Neural crest cell (in vitro differentiated cells): ENCODE measurements at places on chromosomes 6 and 20. TPM values are rescaled to one million over a fixed set of nuclear protein-coding genes. Genes with fewer than 3 reads are reported as not detected.
A peak's percentile ranks its signal among the peaks of the same experiment; 100 is the strongest.

GRCh38 chr6:148608199-148608951, 138.5 kb upstream of the UST start:
- H3K4me3 ChIP-seq = no peak overlapping the region
- H3K27ac ChIP-seq = no peak overlapping the region
- no peaks in the 10 kb centered on the region for H3K27me3 ChIP-seq
- no peaks in the 10 kb centered on the region for H3K36me3 ChIP-seq
- H3K4me1 ChIP-seq = no peaks in the 10 kb centered on the region

Gene IDH3B
- total RNA-seq = 100 and 102 TPM in 2 replicates

GRCh38 chr20:56324806-56325205, 34.0 kb upstream of the FAM210B start:
- no peak overlapping the region for H3K4me3 ChIP-seq
- no peak overlapping the region for H3K27ac ChIP-seq
- H3K27me3 ChIP-seq = peaks cover 38% of the 10 kb centered on the region
- no peak for DNase-seq

Gene ZNF334
- 21.0 and 21.4 TPM in 2 replicates for total RNA-seq

GRCh38 chr20:41649489-41649888, 31.3 kb upstream of the CHD6 start:
- DNase-seq = no peak
- H3K36me3 ChIP-seq = no peaks in the 10 kb centered on the region
- peaks cover 10% of the 10 kb centered on the region for H3K4me1 ChIP-seq
- H3K27ac ChIP-seq = no peak overlapping the region

DNA sequence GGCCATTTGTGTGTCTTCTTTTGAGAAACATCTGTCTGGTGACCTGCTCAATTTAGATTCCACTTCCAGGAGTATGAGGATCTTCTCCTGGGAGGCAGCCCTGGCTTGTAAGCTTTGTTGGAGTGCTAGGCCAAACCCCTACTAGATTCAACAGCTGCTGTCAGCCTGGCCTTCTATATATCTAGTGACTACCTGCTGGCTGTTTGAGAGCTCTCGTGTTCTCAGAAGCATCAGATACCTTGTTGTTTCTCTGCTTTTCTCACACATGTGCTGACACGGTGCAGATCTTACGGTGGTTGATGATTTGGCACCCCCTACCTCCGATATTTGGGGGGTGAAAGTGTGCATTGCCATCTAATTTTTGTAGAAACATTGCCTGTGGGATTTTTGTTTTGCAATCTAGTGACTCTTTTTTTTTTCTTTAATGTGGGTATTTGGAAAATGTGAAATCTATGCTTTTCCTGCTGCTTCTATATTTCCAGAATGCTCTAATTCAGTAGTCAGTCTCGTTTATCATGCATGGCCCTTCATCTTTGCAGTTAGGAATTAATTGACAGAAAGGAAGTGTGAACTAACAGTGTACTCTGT, 4.7 kb downstream of the CCN2 start:
- H3K4me3 ChIP-seq = peak overlapping the region; percentile 7
- H3K27ac ChIP-seq = no peak overlapping the region
- peaks cover 30% of the 10 kb centered on the region for H3K4me1 ChIP-seq
- H3K27me3 ChIP-seq = no peaks in the 10 kb centered on the region
- H3K36me3 ChIP-seq = peaks cover 2% of the 10 kb centered on the region
- DNase-seq = no peak

DNA sequence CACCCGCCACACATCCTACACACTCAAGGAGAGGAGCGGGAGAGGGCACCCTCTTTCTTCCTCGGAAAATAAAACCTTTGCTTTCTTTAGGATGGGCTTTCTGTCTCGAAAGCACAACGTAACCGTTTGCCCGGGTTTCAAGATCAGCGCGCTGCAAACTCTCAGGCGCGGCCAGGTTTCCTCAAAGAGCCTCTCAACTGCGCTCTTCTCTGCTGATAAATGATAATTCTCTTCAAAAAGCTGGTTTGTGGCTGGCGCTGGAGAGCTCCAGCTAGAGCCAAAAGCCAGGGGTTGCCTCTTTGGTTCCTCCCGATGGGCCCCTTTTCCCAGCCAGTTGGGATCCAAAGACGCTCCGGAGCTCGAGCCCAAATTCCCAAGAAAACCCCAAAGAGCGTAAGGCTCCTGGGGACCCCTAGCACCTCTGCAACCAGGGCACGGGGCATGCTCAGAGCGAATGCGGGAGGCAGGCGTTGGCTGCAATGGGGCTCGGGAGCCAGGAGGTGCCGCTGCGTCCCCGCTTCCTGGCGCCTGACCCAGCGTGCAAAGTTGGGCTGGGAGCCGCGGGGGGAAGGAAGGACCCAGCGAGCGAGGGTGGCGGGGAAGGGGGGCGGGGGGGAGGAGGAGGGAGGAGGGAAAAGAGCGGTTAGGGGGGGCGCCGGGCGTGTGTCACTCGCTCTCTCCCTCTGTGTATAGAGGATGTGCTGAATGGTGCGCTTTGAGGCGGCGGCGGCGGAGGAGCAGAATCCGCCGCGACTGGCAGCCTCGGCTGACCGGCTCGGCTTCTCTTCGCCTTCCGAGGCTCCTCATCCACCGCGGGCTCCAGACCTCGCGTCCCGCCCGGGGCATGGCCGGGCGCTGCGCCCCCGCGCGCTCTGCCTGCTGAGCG, at the start of gene PLCB1:
Gene PLCB1, plus strand, starts transcription at position 669 of the 886 bp plus-strand sequence. CDS start 386 bp downstream, outside the sequence.
- H3K4me3 ChIP-seq = peak within 1 kb of the TSS; percentile 96
- peak within 1 kb of the TSS; percentile 10 for H3K27ac ChIP-seq

DNA sequence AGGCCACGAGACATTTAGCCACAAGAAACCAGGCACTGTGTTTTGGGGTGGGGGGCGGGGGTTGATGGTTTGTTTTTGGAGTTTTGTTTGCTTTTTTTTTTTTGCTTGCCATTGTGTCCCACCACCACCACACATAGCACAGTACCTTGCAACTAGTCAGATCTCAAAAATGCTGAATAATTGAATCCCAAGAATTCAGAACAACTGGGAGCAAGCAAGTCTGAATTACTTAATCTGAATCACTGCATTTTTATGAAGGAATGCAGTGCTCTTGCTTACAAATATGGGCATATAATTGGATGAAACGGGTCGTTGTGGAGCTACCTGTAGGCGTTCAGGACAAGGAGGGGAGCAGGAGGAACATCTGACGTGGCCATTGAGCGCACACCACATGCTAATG, 151.5 kb upstream of the CDYL start:
- H3K27me3 ChIP-seq = no peaks in the 10 kb centered on the region
- H3K27ac ChIP-seq = no peak overlapping the region
- no peak overlapping the region for H3K4me3 ChIP-seq
- DNase-seq = no peak

- no peak overlapping the region for H3K27ac ChIP-seq
- H3K27me3 ChIP-seq = no peaks in the 10 kb centered on the region
- H3K4me1 ChIP-seq = peaks cover 9% of the 10 kb centered on the region
- DNase-seq = no peak
- H3K36me3 ChIP-seq = no peaks in the 10 kb centered on the region
Measured at GRCh38 chr6:167517254-167517916, 192.5 kb downstream of the TTLL2 start.

- no peaks in the 10 kb centered on the region for H3K4me1 ChIP-seq
- no peak for DNase-seq
- H3K4me3 ChIP-seq = no peak overlapping the region
- H3K27ac ChIP-seq = no peak overlapping the region
Measured at GRCh38 chr6:63525186-63525878, 46.9 kb upstream of the LOC128125822 start.

Gene HS3ST5
- 0.25 and 0.26 TPM in 2 replicates for total RNA-seq

- H3K4me3 ChIP-seq = no peak overlapping the region
- H3K27me3 ChIP-seq = no peaks in the 10 kb centered on the region
- H3K4me1 ChIP-seq = peaks cover 10% of the 10 kb centered on the region
- no peaks in the 10 kb centered on the region for H3K36me3 ChIP-seq
- H3K27ac ChIP-seq = no peak overlapping the region
Measured at GRCh38 chr6:98977671-98978292, 30.0 kb upstream of the FBXL4 start.

GRCh38 chr20:53643031-53643832, 49.6 kb upstream of the ZNF217 start:
- no peaks in the 10 kb centered on the region for H3K36me3 ChIP-seq
- H3K27me3 ChIP-seq = no peaks in the 10 kb centered on the region
- no peak for DNase-seq
- H3K27ac ChIP-seq = peak overlapping the region; percentile 11
- peaks cover 16% of the 10 kb centered on the region for H3K4me1 ChIP-seq

DNA sequence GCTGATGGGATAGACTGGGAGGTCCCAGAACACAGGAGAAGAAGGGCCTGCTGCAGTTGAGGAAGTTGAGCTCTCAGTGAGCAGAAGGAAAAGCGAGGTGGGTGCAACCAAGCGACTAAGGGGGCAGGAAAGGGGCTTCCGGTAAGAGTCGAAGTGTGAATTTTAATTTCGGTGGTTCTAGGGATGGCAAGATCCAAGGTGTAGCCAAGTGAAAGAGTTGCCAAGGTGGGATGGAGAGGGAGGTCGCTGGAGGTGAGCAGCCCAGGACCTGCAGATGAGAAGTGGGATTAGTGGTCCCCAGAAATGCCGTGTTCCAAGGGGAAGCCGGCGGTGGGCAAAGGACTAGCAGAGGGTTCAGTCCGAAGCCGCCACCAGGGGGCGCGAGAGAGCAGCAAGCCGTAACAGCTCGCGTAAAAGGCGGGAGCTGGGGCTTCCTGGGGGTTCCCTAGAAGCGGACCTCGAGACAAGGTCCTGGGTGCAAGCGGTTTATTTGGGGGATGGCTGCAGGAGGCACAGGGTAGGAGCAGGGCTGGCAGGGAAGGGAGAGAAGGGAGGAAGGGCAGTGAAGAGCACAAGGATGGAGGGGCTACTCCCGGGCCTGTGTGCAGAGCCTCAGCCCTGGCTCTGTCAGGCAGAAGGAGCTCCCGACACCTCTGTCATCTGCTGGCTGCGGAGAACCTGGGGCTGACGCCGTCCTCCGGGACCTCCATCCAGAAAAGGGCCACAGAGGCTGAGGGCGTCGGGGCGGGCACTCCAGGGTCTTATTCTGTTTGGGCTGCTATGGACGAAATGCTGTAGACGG, 103.6 kb downstream of the PAX1 start:
- H3K27ac ChIP-seq = no peak overlapping the region
- no peaks in the 10 kb centered on the region for H3K4me1 ChIP-seq
- H3K36me3 ChIP-seq = no peaks in the 10 kb centered on the region
- DNase-seq = peak; percentile 74

Gene NKAPL
- total RNA-seq = not detected in 2 replicates

Gene UBD
- total RNA-seq = not detected in 2 replicates

- no peak overlapping the region for H3K4me3 ChIP-seq
- H3K36me3 ChIP-seq = no peaks in the 10 kb centered on the region
- no peaks in the 10 kb centered on the region for H3K27me3 ChIP-seq
- DNase-seq = no peak
- H3K4me1 ChIP-seq = peaks cover 11% of the 10 kb centered on the region
Measured at GRCh38 chr6:98566126-98566525, 268.2 kb upstream of the POU3F2 start.

- peaks cover 11% of the 10 kb centered on the region for H3K4me1 ChIP-seq
- H3K27ac ChIP-seq = no peak overlapping the region
- DNase-seq = no peak
- no peaks in the 10 kb centered on the region for H3K36me3 ChIP-seq
Measured at GRCh38 chr6:69895396-69895795, 29.0 kb downstream of the COL19A1 start.

Gene ZNF184
- total RNA-seq = 15.7 and 16.7 TPM in 2 replicates

DNA sequence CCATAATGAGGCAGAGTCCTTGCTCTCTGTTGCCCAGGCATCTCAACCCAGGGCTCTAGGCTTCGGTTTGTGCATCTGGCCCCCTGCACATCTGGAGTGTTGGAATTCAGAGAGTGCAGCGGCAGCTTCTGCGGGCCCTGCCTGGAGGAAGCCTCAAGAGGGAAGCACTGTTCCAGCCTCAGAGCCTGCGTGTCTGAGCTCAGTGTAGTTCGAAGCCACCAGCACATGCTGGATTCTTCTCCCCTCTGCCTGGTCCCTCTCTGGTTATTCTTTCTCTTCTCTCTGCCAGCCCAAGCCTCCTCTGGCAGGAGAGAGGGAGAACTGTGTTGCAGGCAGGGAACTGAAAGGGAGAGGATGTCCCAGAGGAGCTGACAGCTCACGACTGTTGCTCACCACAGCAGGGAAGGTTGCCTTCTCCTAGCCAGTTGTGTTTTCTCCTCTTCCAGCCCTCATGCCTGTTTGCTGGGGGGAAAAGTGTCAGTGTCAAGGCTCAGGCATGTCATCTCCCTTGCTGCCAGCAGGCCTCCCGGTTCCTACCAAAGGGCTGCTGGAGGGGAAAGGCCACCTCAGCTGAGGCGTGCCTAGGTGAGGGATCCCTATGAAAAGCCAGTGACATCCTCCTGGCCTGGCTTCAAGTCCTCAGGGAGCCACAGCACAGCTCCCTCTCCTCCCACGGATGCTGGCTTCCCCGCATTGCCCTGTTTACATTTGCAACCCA, 126.0 kb upstream of the LRFN2 start:
- H3K27ac ChIP-seq = no peak overlapping the region
- no peak for DNase-seq
- H3K4me1 ChIP-seq = peaks cover 11% of the 10 kb centered on the region
- H3K36me3 ChIP-seq = no peaks in the 10 kb centered on the region

Gene ENPP5
- 0.36 and 0.68 TPM in 2 replicates for total RNA-seq

DNA sequence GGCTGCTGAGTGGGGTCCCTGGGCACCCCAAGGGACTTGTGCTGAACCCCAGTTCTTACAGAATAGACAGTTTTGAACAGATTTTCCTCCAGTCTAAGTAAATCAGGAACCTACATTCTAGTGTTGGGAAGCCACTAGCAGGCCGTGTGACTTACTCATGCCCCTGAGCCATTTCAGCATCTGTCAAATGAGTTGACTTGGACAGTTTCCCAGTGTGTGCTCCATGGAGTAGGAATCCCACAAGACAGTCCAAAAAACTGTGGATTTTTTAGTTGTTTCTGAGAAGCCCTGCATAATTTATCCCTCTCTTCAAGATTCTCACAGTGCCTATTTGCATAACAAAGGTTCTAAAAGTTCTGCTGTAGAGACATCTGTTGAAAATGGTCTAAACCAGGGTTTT, 2.1 kb downstream of the GABRR2 start:
- H3K27ac ChIP-seq = no peak overlapping the region
- peaks cover 7% of the 10 kb centered on the region for H3K36me3 ChIP-seq

DNA sequence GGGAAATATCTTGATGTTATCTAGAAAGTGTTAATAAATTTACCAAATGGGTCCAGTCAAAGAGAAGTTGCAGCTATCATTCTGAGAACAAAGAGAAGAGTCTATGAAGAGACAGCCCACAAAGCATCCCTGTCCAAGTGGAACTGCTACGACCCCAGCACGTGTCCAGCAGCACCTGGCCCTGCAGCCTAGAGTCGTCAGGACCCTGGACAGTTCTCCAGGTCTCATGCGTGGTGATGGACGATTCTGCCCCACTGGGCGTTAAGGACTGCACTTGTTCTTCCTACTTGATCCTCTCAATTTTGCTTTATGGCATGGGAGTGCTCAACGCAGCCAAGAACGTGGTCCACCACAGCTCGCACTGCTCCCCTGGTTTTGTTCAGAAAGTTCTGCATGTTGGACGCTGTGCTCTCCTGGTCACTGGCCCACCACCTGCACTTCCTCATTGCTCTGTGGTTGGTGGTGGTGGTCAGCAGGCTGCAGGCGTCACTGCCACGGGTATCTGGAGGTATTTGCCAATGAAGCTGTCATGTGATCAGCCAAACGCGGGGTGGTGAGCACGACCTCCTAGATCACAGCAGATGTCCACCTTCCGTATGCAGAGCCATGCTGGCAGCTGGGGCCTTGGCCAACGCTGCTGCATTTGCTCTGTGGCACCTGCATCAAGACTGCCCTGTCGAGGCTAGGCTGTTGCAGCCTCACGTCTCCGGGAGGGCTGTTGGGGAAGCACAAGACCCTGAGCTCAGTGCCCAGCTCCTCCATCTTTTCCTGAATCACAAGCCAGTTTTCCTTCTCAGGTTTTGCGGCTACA, 356.4 kb downstream of the CDH4 start:
- H3K27me3 ChIP-seq = peaks cover 2% of the 10 kb centered on the region
- H3K36me3 ChIP-seq = peaks cover 4% of the 10 kb centered on the region
- no peaks in the 10 kb centered on the region for H3K4me1 ChIP-seq
- peak overlapping the region; percentile 43 for H3K27ac ChIP-seq
- peak; percentile 50 for DNase-seq
